ENCODE measurements at places on chromosomes 6 and 20. TPM values are rescaled to one million over a fixed set of nuclear protein-coding genes. Genes with fewer than 3 reads are reported as not detected.

DNA sequence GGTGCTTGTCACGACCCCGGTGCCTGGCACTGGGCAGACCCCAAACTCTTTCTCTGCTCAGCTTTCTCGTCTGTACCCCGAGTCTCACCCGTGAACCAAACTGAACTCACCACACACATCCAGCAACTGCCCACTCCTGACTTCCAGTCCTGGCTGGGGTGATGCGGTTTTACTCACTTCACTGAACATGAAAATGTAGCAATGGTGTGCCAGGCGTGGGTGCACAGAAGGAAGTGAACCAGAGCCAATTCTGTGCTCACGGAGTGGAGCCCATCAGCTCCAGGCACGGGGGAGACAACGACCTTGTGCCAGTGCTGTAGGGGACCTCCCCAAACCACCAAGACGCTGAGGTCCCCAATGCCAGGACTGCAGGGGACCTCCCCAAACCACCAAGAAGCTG lies 78.7 kb upstream of the AFDN start:
- DNase-seq = peak; percentile 81

GRCh38 chr6:24775520-24776058 lies 852 bp downstream of the GMNN start:
- DNase-seq = no peak

PBOV1 gene
- not detected for polyA plus RNA-seq

DNA sequence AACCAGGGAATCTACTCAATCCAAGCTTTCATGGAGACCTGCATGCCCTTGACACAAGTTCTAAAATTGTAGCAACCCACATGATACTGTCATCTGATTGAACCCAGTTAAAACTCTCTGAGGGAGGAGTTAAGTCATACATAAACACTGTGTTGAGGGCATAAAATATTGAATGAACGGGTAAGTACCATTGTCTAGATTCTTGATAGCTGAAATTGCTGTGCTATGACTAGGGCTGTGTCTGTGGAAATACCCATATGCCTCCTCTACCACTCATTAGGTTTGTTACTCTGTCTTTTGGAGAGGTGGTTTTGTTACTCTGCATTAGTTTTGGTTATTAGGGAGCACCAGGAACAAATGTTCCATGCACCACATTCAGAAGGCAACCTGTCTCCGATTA lies 7.6 kb downstream of the ENPP4 start:
- no peak for DNase-seq

- DNase-seq = no peak
Measured at GRCh38 chr20:2794866-2795447, 5.5 kb downstream of the CPXM1 start.

BPIFB2 gene
- polyA plus RNA-seq = not detected

SLC17A2 gene
- polyA plus RNA-seq = 0.54 TPM

GLP1R gene
- 0.13 TPM for polyA plus RNA-seq

GRCh38 chr6:80690551-80691131 lies 584.2 kb downstream of the BCKDHB start:
- no peak for DNase-seq

ELOVL4 gene
- polyA plus RNA-seq = 2.1 TPM

DNA sequence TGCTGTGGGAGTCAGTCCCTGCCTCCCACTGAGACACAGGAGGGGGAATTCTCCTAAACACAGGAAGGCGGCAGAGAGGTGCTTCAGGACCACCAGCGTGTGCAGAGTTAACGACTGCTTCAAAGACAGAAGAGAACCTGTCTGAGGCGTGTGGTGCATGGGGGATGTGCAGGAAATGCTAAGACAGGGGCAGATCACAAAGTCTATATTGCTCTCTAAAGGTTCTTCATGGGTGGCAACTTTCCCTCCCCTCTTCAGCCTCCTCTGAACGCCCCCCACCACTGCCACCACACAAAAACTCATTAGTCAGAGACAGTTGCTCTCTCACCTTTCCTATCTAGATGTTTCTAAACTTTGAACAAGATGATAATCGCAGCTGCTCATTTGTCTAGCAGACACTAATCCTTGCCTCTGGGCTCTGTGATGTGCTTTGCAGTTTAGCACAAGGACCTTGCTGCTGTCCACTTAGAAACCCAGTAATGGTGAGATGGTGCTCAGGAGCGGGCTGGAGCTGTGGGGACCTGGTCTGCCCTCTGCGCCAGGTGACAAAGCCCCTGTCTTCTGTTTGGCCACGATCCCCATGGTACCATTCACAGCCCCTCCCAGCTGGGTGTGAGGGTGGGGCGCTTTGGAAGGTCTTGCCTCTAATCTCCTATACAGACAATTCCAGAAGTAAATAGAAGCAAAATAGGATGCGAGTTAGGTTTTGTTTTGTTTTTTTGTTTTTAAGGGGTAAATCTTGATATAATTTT lies 219.6 kb downstream of the NRN1 start:
- DNase-seq = no peak

SOX18 gene
- 36.5 TPM for polyA plus RNA-seq

DNA sequence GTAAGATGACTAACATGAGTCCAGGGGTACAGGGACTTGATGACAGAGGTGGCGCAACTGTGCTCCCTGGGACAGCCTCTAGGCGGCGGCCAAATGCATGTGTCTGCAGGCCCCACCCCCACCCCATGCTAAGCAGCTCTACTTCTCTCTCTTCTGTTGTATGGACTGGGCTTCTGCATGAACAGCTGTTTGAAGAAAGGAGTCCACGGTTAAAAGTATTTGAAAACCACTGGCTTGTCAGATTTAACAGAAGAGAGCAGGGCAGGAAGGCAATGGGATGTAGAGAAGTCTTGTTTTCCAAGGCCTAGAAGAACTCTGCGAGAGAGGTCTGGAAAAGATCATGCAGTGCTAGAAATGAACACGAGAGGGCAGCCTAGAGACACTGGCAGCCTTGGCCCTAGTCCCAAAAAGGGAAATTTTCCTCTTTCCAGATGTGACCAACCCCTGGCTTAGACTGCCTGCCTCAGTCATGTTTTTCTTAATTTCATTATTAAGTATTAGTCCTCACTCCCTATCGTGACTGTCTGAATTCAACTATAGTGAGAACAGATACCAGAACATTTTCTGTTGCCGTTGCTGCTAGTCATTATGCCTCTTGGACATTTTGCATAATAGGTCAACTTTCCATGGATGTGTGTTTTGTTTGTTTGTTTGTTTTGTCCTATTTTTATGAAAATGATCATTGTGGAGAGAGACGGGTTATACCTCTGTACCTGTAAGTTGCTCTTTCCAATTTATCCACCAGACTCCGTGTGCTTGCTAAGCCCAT lies 265.0 kb downstream of the ADGRG6 start:
- peak; percentile 60 for DNase-seq

IPCEF1 gene
- polyA plus RNA-seq = 2.7 TPM

DNA sequence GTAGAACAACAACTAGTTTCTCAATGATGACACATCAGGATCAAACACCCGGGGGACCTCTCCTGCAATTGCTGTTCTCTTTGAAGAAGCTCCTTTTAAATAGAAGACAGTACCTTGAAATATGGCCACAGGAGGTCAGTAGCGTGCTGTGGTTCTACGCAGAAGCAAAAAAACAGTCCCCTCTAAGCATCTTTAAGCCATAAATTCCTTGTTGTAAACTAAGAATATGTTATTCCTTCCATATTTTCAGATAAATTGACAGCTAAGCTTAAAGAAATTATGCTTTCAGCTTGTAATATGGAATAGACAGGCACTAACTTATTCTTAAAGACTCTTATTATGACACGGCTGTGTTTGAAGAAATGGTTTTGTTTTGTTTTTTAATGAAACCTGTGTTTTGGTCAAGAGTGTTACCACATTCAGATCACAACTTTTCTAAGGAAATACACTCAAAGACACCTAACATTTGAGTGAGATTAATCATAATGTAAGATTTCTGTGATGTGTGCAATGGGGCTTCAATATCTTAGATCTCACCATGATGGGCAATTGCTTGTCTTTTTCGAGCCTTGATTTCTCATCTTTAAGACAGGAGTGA lies 49.7 kb upstream of the IL20RA start:
- peak; percentile 56 for DNase-seq

DNMT3B gene
- polyA plus RNA-seq = 1.2 TPM

GRCh38 chr6:14754751-14755513 lies 490.9 kb upstream of the JARID2 start:
- DNase-seq = no peak

C20orf141 gene
- polyA plus RNA-seq = not detected

DNA sequence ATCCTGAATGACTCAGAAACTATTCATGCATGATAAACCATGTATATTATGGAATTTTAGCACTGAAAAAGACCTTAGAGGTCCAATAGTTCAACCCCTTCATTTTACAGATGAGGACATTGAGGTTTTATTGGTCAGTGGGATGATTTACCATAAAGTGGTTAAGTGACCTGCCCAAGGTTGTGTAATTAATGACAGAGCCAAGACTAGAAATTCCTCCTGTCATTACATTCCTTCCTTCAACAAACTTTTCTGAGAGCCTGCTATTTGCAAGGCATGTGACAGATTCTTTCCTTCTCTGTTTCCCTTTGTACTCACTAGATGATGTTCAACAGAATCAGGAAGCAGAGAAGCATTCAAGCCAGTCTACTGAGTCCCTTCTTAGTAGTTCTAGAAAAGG lies 170.7 kb upstream of the KCNK16 start:
- DNase-seq = peak; percentile 63

DNA sequence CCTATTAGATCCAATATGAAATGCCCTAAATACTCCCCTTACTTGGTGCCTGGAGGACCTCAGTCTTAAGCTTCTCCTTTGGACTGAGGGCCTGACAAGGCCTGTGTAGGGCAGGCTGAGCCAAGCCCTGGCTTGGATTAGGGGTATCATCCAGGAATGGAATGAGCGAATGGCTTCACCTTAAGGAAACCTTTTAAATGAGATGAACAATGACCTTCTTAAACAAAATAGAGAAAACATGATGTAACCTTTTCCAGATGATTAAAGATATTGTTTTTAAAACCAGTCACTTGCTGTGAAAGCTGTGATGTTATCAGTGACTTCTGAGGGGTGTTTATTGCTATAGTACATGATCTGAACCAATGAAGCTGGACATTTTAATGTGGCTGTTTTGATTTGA lies 55.5 kb downstream of the TRAF3IP2 start:
- no peak for DNase-seq

SLC22A23 gene
- 5.7 TPM for polyA plus RNA-seq

CTSZ gene
- 234 TPM for polyA plus RNA-seq

- peak; percentile 35 for DNase-seq
Measured at GRCh38 chr6:155041741-155042279, 46.7 kb downstream of the TIAM2 start.

DNA sequence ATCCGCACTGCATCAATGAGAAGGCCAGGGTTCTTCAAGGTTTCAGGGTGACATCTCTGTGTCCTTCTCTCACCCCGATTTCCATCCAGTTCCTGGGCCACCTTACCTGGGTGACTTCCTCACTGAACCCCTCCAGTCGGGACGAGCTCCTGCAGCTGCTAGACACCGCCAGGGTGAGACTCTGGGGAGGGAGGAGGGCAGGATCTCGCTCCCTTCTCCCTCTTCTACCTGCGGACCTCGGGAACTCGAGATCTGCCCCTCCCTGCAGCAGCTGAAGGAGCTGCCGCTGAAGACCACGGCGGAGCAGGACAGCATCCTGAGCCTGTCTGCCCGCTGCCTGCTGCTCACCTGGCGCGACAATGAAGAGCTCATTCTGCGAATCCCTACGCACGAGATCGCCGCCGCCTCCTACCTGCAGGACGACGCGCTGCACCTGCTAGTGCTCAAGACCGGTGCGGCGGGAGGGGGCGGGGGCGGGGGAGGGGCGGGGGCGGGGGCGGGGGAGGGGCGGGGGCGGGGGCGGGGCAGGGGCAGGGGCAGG lies 7.5 kb downstream of the CCM2L start:
- DNase-seq = peak; percentile 84

ERVFRD-1 gene
- polyA plus RNA-seq = 0.24 TPM

- DNase-seq = no peak
Measured at GRCh38 chr6:81228912-81229555, 523.4 kb downstream of the TENT5A start.

- no peak for DNase-seq
Measured at GRCh38 chr6:150579611-150580010, 20.1 kb upstream of the PLEKHG1 start.

DNA sequence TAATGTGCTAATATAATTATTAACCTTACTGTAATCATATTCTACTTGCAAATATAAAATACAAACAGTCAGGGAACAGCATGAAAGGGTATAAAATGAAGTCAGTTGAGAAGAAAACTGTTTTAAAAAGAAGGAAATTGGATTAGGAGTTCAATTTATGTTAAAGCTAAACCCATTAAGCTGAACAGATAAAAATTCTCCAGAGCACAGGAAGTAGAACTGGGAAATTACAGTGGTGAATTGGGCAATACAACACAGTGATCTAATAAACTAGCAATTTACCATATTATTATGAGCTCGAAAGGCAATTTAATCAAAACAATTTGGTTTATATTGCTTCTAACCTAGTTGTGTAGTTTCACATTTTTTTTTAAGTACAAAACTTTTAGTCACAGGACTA lies 407.4 kb upstream of the RGS17 start:
- no peak for DNase-seq

DNA sequence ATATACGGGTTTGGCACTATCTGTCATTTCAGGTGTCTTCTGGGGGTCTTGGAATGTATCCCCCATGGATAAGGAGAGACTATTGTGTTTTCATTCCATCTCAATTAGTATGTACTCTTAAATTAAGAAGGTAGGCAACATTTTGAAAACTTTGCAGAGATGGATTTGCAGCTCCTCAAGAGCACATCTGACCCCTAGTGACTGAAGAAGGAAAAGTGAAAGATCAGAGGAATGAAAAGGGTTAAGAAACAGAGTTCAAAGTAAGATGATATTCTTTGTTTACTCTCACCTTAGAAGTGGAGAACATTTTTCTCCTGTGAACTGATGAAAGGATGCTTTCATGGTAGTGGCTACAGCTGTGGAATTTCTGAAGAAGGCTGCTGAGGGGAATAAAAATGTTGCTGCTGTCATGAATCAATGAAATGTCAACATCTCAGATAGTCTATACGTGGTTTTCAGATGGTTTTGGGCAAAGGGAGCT lies 41.5 kb downstream of the SH3BGRL2 start:
- no peak for DNase-seq

- no peak for DNase-seq
Measured at GRCh38 chr6:41730531-41731436, 4.6 kb downstream of the TFEB start.

- DNase-seq = peak; percentile 44
Measured at GRCh38 chr20:61896058-61896961, 169.4 kb downstream of the TAF4 start.

DNA sequence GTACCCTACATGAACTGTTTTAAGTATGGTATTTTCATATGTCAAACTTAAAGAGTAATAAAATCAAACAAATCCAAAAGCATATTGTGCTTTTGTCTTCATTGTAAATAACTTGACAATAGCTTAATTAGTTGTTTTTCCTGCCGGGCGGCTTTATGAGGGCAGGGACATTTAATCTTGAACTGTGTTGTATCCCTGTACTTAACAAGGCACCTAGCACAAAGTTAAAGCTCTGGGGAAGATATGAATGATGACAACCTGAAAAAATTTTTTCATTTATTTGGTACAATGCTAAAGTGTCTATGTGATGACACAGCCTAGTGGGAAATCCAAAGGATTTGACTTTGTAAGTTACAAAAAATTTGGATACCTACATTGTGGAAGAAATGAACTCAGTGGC lies 502 bp upstream of the HACE1 start:
- DNase-seq = no peak

TRIM10 gene
- polyA plus RNA-seq = 1.5 TPM

Measured in kidney (tissue), 22 donors.